ENCODE measurements at places on chromosomes 13 and 19.
A peak's percentile ranks its signal among the peaks of the same experiment; 100 is the strongest.

DNA sequence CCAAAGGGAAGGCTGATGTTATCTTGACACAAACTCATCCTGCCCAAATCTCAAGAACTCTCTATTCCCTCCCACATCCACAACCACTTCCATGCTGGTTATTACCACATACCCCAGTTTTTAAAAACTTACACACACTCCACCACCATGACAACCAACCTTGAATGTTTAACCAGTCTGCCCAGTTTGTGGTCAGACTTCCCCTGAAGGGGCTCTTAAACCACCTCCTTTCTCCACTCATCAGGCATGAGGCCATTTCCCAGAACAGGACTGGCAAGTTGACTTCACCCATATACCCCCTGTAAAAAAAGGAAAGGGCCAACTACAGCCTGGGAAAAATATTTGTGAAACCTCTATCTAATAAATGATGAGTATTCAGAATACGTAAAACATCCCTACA is 12.4 kb upstream of the ZSCAN4 start:
- DNase-seq, result no peak

- no peak for DNase-seq
Measured at GRCh38 chr13:49225223-49226042, 5.3 kb downstream of the MLNR start.

DNA sequence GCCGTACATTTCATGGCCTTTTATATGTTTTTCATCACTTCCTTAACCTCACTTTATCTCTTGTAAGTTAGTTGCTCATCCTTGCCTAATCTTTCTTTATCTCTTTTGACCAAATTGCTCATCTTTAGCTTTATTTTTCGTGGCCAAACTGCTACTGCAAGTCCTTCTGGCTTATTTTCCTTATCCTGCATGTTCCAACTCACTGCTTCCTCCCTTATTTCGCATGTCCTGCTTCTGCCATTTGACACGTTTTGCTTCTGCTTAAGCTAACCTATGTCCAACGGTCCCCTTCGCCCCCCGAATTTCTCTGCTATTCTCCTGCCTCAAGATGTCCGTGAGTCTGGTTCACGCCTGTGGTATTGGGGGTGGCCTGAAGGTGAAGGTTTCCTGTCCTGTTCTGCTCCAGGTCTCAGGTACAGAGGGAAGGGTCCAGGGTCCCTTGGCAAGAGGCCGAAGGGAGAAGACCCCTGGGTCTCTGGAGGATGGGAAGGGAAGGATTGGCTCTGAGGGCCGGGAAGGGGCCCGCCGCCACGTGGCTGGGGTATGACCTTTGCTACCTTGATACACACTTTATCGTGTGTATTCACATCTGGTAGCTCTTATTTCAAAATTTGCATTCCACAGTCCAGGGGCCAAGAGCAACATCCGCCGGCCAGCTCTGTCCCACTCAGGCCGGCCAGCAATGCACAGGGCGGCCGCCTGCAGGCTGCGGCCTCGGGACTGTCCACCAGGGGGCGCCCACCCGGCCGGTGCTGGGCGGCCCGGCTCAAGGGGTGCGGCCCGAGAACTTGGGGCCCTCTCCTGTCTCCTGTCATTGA is 2.9 kb upstream of the C19orf85 start:
- DNase-seq, result peak; percentile 19

DNA sequence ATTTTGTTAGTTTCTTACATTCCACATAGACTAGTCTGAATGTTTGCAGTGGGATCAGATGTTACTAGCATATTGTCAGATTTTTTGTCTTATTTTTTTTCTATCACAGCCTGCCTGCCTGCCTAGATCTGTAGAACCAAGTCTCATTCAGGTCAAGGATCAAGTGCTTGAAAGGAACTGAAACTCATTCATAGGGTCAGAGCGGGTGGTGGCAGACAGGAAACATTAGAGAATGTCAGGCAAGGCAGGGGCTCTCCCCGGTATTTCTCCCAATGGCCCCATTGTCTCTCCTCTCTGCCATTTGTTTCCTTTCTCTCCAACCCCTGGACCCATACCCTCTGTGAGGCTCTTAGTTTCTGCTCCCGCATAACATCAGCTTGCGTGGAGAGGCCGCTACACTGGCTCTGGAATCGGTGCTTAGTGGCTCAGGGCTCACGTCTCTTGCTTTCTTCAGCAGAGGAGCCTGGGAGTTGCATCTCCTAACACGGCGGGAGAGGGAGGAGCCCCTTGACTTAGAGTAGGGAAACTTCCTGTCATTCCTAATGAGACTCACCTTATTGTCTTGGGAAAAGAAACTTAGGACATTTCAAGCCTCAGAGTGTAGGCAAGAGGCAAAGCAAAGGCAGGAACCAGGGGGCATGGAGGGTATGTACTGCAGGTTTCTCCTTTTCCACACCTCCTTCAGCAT is 35.6 kb upstream of the SPATA13 start:
- DNase-seq, result no peak

GRCh38 chr13:113930671-113931637 is 42.9 kb downstream of the C13orf46 start:
- no peak for DNase-seq

GRCh38 chr19:1009041-1009980 is 9.1 kb downstream of the GRIN3B start:
- DNase-seq, result no peak
